ENCODE measurements at places on chromosomes 11 and 22.

DNA sequence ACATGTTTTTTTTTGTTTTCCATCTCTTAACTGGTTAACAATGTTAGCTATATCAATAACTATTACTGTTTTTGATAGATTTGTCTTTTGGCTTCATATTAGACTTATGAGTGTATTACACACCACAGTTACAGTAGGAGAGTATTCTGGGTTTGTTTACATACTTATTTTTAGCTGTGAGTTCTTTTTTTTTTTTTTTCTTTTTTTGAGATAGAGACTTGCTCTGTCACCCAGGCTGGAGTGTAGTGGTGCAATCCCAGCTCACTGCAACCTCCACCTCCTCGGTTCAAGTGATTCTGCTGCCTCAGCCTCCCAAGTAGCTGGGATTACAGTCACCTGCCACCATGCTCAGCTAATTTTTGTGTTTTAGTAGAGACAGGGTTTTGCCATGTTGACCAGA is 28.0 kb downstream of the CNTF start:
- no peak for DNase-seq

GRCh38 chr11:59807047-59807610 is 3.4 kb downstream of the MRPL16 start:
- no peak for DNase-seq

GRCh38 chr22:41822317-41823057 is 10.4 kb upstream of the SREBF2 start:
- DNase-seq = peak; percentile 93

DNA sequence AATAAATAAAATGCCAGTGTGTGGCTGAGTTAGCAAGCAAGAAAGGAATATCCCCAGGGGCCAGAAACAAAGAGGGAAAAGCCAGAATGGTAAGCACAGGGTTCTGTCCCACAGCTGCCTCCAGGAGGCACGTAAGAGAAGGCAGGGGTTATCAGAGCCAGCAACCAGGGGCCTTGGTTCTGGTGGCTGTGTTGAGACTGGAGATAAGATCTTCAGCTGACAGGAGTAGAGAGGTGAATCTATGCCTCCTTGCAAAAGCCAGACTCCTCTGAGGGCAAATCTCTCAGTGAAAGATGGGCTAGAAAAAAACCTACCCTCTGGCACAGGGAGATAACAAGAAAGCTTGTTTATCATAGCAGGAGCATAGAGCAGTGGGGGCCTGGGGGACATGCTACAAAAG is 29.8 kb upstream of the NFAM1 start:
- DNase-seq = no peak

GRCh38 chr11:108364159-108364558 is 103.2 kb downstream of the C11orf65 start:
- DNase-seq = no peak

DNA sequence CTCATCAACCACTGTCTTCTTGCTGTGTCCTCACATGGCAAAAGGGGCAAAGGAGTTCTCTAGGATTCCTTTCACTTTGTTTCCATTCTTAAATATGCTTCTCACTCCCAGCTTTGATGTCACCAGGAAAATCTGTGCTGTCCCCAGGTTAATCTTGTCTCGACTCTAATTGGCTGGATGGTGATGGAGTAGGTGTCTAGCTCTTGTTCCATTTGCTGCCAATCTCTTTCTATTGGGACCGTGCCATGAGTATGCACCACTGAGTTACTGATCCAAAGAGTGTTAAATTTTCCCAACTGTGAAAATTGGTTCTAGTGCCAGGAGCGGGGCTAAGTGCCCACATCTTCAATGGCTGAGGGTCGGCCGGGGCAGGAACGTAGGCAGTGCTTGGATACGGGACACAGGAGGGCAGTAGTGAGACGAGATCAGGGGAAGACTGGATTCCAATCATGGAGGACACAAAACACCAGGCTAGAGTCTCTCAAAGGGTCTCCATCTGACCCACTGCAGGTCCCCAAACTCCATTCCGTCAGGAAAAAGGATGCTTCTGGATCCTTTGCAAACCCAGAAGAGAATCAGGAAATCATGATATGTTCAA is 47.7 kb upstream of the CSNK2A3 start:
- DNase-seq = no peak

- DNase-seq = no peak
These were observed 178.8 kb downstream of the ST3GAL4 start for GRCh38 chr11:126534141-126534805.

DNA sequence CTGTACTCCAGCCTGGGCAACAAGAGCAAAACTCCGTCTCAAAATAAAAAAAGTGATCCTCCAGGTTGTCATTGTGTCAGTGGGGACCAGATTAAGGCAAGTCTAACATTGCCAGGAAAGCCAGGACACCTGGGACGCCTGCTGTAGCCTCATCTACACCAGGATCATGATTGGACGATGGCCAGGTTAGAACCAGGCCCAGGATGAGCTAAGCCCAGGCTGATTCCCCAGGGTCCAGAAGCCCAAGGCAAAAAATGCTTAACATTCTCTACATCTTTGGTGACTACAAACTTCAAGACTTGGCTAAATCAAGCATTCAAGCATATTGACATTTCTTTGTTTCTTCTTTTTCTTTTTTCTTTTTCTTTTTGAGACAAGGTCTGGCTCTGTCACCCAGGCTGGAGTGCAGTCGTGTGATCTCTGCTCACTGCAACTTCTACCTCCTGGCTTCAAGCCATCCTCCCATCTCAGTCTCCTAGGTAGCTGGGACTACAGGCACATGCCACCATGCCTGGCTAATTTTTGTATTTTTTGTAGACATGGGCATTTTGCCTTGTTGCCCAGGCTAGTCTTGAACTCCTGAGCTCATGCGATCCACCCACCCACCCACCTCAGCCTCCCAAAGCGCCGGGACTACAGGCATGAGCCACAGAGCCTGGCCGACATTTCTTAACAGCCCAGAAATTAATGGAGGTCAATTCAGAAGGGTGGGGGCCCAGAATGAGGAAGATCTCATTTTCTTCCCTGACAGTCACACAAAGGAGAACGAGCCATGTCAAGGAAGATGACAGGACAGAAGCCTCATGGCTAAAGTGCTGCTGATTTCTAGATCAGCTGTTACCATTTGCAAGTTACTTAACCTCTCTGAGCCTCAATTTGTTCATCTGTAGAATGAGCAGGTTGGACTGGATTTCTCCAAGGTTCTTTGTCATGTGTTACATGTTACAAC is 12.5 kb upstream of the PTPRJ start:
- peak; percentile 53 for DNase-seq

- no peak for DNase-seq
These were observed 30.4 kb downstream of the SHANK3 start for GRCh38 chr22:50702821-50703725.
